Testis (tissue), 5 donors: ENCODE measurements at places on chromosomes 5 and 9.

DNA sequence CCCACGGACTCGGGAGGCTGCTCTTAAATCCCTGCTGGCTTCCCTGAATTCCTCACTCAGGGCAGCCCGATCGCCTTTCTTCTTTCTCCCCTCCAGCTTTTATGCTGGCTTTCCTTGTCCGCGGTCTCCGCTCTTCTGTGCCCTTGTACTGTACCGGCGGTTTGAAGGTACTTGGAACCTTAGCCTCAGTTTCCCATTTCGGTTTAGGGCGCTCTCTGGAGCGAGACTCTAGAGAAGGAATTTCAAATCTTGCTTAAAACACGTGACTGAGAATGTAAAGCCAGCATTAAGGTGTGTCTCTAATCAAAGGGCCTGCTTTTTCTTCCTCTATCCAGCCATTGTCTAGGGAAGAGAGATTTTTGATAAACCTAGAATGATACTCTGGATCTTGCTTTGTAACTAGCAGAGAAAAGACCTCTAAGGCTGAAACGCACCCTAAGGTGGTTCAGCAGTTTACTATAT, 650 bp downstream of the GPR107 start:
- no peak for DNase-seq

DNA sequence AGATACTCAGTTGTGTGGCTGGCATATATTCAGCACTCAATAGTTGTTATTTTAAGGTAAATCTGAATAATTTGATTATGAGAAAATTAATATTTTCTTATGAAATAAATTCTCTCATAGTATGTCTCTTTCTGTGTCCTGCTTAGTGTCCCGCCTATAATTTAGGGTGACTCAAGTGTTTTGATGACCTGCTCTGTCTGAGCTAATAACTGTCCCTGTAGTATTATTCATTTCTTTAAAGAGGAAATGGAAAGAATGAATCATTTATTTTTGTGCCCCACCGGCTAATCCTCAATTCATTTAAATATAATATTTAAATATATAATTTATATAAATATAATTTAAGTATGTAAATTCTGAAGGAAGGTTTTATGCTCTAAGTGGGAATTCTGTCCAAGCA, 4.1 kb downstream of the SLC1A1 start:
- DNase-seq, result no peak

DNA sequence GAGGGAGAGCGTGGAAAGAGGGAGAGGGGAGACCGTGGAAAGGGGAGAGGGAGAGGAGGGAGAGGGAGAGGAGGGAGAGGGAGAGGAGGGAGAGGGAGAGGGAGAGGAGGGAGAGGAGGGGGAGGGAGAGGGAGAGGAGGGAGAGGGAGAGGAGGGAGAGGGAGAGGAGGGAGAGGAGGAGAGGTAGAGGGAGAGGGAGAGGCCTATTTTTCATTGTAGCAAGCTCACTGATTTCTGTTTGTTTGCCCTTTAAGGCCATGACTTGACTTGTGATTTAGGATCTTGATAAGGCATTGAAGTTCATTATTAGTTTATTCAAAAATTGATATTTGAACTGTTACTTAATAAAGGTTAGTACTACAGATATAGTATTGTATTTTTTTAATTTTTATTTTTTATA, 52.4 kb downstream of the DMXL1 start:
- DNase-seq, result no peak

- DNase-seq, result no peak
Observed at GRCh38 chr5:180684623-180685161, 35.3 kb upstream of the FLT4 start.

- DNase-seq, result no peak
Observed at GRCh38 chr5:171413153-171413910, 6.1 kb upstream of the FGF18 start.

DNA sequence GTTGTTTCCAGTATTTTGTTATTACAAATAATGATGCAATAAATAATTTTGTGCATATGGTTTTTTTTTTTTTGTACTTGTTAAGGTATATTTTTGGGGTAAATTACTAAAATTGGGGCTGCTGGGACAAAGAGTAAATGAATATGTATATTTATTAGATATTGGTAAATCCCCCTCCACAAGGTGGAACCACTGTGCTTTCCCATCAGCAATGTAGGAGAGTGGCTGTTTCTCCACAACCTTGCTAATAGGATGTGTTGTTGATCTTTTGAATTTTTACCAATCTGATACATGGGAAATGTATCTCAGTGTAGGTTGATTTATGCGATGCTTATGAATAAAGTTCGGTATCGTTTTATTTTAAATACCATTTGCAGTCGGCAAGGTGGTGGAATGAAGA, 118.1 kb downstream of the TRPM3 start:
- DNase-seq, result no peak

- DNase-seq, result no peak
Observed at GRCh38 chr5:83924891-83925290, 204.2 kb upstream of the HAPLN1 start.

- DNase-seq, result no peak
Observed at GRCh38 chr5:95007921-95008597, 276.8 kb downstream of the MCTP1 start.

DNA sequence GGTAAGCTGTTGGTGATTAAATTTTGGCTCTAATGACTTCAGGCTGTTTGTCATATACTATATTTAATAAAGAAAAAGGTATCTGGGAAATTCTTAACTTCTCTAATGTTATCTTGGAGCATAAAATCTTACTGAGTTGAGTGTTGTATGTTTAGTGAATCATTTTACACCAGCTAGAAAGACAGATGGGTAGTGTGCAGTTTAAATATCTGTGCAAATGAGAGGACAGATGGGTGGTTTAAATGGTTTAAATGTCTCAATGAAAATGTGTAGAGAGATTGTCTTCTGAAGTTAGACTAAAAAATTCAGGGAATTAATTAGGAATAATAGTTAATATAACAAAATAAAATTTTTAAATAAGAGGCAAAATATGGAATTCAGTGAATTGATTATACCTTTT, 114.5 kb downstream of the FER start:
- no peak for DNase-seq

DNA sequence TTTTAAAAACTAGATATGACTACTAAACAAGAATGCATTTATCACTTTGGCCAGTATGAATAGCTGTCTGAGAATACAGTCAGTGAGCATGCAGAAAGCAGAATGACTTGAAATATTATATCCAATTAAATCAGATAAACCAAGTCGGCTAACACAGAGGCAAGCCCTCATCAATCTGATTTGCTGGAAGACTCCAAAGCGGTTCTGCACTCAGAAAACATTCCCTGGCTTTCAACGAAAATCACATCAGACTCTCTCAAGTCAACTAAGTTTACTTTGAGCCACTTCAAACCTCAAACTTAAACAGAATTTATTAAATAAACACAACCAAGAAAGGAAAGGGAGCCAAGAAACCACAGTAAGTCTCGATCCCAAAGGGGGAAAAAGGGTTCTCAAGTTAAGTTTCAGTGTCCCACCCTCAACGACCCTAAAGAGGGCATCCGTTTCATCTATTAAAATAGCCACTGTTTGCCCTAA, 1.4 kb downstream of the MYO10 start:
- DNase-seq, result peak; percentile 38

DNA sequence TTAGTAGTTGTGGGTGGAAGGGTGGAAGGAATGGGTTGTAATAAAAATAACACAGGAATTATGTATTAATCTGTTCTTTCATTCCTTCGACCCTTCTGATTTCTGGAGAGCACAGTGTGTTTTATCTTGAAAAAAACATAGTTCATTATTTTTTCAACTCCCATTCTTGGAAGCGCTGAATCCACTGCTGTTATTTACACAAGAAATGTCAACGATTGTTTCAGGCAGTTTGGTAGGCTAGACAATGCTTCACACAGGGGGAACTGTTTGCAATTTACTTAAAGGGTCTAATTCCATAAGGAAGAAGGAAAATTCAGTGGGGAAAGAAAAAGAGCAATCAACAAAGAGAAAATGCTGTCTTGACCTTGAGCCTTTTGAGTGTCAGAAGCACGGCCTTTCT, 142.9 kb downstream of the TLE1 start:
- no peak for DNase-seq

DNA sequence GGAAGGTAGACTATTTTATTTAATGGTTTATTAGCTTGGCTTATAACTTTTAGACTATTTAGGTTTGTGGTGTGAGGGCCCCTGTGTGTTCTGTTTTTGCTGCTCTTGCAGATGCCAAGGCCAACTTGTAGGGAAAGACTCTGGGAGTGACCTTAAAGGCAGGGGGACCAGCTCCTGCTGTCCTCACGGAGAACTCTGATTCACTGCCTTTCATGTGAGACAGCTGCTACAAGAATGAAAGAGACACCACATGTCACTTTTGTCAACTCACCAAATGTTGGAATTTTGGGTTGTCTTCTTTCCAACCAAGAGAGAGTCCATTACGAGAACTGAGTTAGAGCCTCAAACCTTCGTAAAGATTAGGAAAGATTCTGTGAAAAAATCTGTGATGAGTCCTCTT, 258.3 kb upstream of the ADAMTSL1 start:
- no peak for DNase-seq

DNA sequence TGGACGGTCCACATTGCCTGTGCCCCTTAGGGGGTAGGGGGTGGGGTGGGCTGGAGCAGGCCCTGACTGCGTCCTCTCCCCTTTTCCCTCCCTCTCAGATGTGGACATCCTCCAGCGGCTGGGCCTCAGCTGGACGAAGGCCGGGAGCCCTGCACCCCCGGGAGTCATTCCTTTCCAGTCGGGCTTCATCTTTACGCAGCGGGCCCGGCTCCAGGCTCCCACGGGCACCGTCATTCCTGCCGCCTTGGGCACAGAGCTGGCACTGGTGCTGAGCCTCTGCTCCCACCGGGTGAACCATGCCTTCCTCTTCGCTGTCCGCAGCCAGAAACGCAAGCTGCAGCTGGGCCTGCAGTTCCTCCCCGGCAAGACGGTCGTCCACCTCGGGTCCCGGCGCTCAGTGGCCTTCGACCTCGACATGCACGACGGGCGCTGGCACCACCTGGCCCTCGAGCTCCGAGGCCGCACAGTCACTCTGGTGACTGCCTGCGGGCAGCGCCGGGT, 12.3 kb downstream of the COL27A1 start:
- DNase-seq, result no peak

DNA sequence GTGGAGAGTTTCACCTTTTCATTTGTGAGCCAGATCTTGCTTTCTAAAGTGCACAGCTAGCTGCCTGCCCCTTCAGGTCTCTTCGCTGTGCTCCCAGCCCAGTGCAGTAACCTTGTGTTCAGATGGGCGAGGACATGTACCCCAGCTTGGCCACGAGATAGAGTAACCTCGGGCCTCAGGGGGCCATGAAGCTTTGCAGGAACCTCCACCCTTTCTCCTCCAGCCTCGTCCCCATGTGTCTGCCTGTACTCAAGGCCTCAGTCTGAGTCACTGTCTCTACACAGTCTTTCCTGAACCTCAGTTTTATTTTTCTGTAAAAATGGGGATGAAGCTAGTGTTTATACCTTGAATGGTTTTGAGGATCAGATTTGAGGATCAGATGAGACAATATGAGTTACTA, 37.9 kb downstream of the ERGIC1 start:
- peak; percentile 40 for DNase-seq

- no peak for DNase-seq
Observed at GRCh38 chr5:135729321-135729786, 105.1 kb upstream of the SLC25A48 start.

DNA sequence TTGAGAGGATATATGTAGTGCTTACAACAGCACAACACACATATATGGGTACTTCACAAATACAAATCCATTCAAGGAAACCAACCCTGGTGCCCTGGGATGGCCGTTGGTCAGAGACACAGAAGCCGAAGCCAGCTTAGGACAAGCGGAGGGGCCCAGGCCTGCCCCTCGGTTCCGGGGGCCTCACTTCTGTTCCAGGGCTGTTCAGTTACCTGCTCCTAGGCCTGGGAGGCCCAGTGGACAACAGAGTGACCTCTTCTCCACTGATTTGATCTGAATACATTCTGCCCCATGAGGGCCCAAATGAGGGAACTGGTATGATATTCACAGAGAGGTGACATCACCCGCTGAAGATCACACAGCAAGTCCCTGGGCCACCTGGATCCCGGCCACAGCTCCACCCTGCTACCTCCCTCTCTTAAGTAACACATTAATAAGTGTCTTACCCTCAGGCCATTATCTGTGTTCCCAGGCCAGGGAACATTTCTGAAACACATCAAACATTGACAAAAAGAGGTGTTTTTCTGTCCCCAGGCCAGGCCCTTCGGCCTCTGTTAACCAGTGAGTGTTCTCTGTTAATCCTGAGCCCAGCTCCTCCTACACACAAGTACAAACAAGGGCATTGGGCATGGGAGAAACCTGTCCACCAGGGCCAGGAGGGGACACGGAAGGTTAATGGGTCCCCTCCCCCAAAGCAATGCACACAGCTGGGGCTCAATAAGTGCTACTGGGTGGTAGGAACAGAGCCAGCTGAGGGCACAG, 4.5 kb upstream of the GRHPR start:
- DNase-seq, result no peak

- DNase-seq, result no peak
Observed at GRCh38 chr5:82636591-82636990, 358.4 kb upstream of the RPS23 start.

DNA sequence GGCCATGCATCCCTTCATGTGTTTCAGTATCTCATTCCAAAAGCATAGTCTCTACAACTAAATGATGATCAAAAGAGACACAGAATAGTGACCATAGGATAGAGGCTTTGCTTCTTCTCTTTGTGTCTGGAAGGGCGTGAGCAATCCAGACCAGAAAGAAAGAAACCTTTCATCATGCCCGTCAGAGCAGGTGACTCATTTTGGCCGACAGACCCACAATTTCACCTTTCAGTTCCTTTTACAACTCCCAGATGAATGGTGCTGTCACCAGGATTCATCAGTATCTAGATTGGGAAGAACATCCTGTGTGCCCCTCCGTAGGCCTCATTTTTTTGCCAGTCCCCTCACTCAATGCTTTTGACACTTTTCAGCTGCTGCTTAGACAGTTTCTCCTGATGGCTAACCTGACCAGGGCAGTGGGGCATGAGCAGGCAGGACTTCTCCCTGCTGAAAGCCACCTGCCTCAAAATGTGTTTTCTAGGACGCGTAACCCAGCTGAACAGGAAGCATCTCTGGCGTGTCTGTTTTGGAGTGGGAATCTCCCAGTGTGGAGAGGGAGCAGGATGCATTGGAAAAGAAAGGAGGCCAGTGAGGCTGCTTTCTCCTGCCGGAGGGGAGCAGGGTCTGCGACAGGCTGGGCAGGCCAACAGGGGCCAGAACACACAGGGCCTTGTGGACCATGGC, 21.2 kb downstream of the ABLIM3 start:
- DNase-seq, result no peak

GRCh38 chr5:16914108-16914435, 22.0 kb downstream of the MYO10 start:
- no peak for DNase-seq

GRCh38 chr5:40873286-40873880, 32.2 kb downstream of the CARD6 start:
- no peak for DNase-seq

GRCh38 chr9:93167838-93168237, 16.1 kb upstream of the WNK2 start:
- DNase-seq, result no peak

- DNase-seq, result peak; percentile 27
Observed at GRCh38 chr5:1235379-1235778, 10.2 kb downstream of the SLC6A18 start.

DNA sequence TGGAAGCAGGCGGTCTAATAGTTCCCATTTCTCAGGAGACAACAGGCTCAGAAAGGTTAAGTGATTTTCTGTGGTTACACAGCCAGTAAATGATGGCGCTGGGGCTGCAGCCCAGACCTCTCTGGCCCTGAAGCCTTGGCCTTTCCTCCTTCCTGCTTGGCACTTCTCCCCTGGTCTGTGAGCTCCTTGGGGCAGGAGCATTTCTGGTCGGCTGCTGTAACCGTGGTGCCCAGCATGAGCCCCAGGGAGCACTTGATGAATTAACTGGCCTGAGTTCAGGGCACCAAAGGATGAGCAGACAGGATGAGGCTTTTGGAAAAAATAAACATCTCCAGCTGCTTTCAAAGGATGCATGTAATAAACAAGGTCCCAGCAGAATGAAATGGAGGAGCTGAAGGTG, 30.2 kb downstream of the CDHR2 start:
- DNase-seq, result no peak
